Activated CD4-positive, alpha-beta T cell treated with anti-CD3 and anti-CD28 coated beads for 36 hours (primary cell): ENCODE measurements at places on chromosomes 7 and 10. TPM values are rescaled to one million over a fixed set of nuclear protein-coding genes. Genes with fewer than 3 reads are reported as not detected.
A peak's percentile ranks its signal among the peaks of the same experiment; 100 is the strongest.

GAD2 gene
- total RNA-seq: not detected

GRCh38 chr7:127888411-127888810 is 142.8 kb downstream of the LRRC4 start:
- H3K36me3 ChIP-seq: peaks cover 62% of the 10 kb centered on the region
- no peak for DNase-seq
- H3K27me3 ChIP-seq: no peaks in the 10 kb centered on the region
- H3K4me1 ChIP-seq: peaks cover 14% of the 10 kb centered on the region
- no peak overlapping the region for H3K27ac ChIP-seq
- no peak overlapping the region for H3K4me3 ChIP-seq

CNPY1 gene
- not detected for total RNA-seq

WDR86 gene
- not detected for total RNA-seq

NPY gene
- total RNA-seq: not detected

GRCh38 chr7:90485734-90486316 is 16.4 kb downstream of the PTTG1IP2 start:
- H3K27ac ChIP-seq: no peak overlapping the region
- no peak overlapping the region for H3K4me3 ChIP-seq
- DNase-seq: no peak
- no peaks in the 10 kb centered on the region for H3K4me1 ChIP-seq
- H3K27me3 ChIP-seq: peaks cover 12% of the 10 kb centered on the region

FOXP2 gene
- total RNA-seq: not detected

SND1 gene
- 214 TPM for total RNA-seq

- no peak overlapping the region for H3K4me3 ChIP-seq
- H3K36me3 ChIP-seq: no peaks in the 10 kb centered on the region
Measured at GRCh38 chr10:79081353-79082034, 12.7 kb downstream of the ZMIZ1 start.

GRCh38 chr10:33749067-33749735 is 414.7 kb upstream of the NRP1 start:
- H3K36me3 ChIP-seq: no peaks in the 10 kb centered on the region
- no peak overlapping the region for H3K4me3 ChIP-seq
- no peak for DNase-seq
- H3K4me1 ChIP-seq: no peaks in the 10 kb centered on the region

GRCh38 chr10:93601146-93601773 is at the start of gene RBP4:
TSS of gene RBP4 (minus strand) at chr10:93601235. CDS start at chr10:93601028, 207 bp downstream.
- DNase-seq: no peak
- H3K4me3 ChIP-seq: no peak within 1 kb of the TSS
- H3K4me1 ChIP-seq: no peaks in the 10 kb centered on the region
- no peak within 1 kb of the TSS for H3K27ac ChIP-seq
- no peaks in the 10 kb centered on the region for H3K36me3 ChIP-seq
- H3K27me3 ChIP-seq: peaks cover 42% of the 10 kb centered on the region

VWDE gene
- 2.2 TPM for total RNA-seq

DNA sequence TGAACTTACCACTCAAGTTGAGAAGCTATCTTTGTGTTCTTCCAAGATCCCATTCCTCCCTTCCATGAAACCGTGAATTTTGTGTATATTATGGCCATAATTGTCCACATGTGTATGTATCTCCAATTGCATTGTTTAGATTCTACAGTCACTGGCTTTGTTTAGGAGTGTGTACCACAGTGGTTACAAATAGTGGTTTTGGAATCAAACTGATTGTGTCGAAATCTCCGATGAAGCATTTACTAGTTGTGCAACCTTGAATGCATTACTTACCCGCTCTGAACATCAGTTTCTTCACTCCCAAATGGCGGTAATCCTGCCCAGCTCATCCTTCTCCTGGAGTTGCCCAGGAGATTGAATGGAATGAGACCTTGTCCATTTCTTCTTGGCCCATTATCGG is 145.0 kb upstream of the ZNF32 start:
- DNase-seq: no peak
- no peaks in the 10 kb centered on the region for H3K4me1 ChIP-seq
- H3K27me3 ChIP-seq: peaks cover 4% of the 10 kb centered on the region

GRCh38 chr10:4082861-4083260 is 297.9 kb upstream of the KLF6 start:
- H3K4me1 ChIP-seq: peaks cover 32% of the 10 kb centered on the region
- no peak overlapping the region for H3K27ac ChIP-seq
- no peak for DNase-seq

HOXA13 gene
- not detected for total RNA-seq

- peaks cover 10% of the 10 kb centered on the region for H3K4me1 ChIP-seq
- H3K36me3 ChIP-seq: no peaks in the 10 kb centered on the region
- no peak for DNase-seq
- no peak overlapping the region for H3K4me3 ChIP-seq
- H3K27ac ChIP-seq: no peak overlapping the region
- H3K27me3 ChIP-seq: no peaks in the 10 kb centered on the region
Measured at GRCh38 chr10:24982319-24983112, 30.1 kb upstream of the PRTFDC1 start.

DNA sequence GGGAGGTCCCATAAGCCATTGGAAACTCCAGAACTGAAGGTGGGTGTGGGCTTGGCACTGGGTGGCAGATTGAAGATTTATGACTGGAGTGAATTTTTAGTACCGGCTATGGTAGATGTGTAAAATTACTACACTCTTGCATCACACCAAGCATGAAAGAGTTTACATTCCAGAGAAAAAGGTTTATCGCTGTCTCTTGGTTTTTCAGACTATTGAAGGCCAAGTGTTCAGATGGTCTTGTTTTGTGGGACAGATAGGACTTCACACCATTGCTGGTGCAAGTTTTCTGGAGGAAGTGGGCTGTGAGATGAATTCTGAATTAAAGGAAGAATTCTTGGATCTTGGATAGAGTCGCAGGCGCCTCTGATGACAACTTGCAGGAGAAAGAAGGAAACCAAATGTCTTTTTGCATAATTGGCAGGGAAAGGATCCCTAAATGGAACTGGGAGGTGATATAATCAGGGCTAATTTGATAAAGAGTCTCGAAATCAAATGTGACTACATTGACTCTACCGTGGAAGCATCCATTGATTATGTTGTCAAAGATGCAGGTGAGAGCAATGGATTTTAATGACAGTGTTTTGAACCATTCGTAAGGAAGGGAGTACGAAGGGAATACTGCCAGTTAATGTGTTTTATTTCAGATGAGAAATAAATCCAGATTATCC is 14.2 kb upstream of the NMT2 start:
- H3K4me3 ChIP-seq: no peak overlapping the region
- H3K36me3 ChIP-seq: peaks cover 4% of the 10 kb centered on the region

DNA sequence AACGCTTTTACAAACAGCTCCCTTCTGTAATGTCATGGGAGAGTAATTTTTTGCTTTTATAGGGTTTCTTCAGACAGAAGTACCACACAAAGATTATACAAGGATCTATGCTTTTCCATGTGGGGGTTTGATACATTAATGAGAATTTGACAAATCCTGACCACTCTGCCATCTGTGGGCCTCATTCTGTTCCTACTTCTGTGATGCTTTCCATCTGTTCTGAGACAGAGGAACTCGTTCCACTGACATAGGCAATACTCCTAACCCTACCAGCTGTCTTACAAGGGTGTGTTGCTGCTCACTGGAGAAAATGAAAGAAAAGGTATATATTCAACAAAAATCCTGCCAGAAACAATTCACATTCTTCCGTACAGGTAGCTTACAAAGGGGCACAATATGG is 59.4 kb upstream of the NAMPT start:
- DNase-seq: no peak
- H3K4me1 ChIP-seq: peaks cover 60% of the 10 kb centered on the region
- peak overlapping the region; percentile 100 for H3K27ac ChIP-seq
- peaks cover 53% of the 10 kb centered on the region for H3K36me3 ChIP-seq
- H3K4me3 ChIP-seq: no peak overlapping the region

EPO gene
- total RNA-seq: not detected
